ENCODE measurements at places on chromosomes 1 and 21.

DNA sequence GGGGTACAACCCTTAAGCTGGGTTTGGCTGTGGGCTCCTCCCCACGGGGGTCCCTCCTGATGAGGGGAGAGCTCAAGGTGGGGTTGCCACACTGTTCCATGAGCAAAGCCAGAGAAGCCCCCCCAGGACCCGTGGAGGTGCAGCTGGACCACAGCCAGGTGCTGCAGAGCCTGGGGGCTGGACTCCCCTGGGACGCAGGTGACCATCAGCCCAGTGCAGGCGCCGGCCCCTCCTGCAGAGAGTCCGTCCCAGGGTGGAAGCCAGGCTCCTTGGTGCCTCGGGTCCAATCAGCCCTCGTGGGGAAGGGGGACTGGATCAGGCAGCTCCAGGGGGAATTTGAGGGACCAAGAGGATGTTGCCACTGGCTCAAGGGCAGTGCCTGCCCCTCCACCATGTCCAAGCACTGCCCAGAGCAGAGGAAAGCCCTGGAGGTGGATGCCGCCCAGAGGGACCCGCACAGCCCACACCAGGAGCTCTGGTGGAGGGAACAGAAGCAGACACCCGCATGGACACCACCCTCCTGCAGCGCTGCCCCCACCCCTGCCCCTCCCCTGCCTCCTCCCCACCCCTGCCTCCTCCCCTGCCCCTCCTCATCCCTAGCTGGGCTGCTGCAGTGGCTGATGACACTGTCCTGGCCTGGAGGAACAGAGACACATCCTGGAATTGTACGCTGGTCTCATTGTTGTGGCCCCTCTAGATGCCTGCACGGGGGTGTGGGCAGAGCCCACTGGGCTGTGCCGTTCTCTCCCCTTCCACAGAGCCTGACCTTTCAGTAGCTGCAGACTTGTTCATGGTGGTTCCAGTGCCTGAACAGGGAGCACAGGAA lies 30.8 kb upstream of the COL18A1 start:
- DNase-seq = no peak

- DNase-seq = no peak
Observed at GRCh38 chr1:188930382-188930781, 1547.3 kb downstream of the BRINP3 start.

DNA sequence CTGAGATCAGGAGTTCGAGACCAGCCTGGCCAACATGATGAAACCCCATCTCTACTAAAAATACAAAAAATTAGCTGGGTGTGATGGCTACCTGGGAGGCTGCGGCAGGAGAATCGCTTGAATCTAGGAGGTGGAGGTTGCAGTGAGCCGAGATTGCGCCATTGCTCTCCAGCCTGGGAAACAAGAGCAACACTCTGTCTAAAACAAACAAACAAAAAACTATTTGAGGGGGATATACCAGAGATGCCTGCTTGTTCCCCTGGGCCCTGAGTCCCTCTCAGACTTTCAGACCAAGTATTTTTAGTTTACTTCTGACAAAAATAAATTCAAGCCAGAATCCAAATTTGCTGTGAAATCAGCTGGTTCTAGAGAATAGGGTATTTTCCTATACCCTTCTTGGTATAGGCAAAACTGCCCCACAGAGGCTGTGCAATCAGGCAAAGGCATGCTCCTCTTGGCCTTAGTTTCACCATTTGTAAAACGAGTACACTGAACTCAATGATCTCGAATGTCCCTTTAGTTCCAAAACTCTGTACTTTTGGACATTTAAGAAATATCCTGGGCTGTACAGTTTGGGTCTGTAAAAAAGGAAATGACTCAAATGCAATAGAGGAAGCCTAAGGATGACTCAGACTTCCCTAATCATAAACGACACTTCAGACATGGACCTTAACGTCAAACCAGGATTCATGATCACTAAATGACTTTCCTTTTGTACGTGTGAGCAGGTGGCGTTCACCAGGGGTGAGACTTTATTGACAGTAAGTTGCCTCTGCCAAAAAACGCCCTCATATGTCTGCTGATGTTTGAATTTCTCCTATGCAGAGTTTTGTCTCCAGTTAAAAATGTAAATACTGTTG lies 16.1 kb downstream of the ENSA start:
- DNase-seq = no peak

GRCh38 chr1:65254320-65255034 lies 54.9 kb upstream of the DNAJC6 start:
- DNase-seq = peak; percentile 74

DNA sequence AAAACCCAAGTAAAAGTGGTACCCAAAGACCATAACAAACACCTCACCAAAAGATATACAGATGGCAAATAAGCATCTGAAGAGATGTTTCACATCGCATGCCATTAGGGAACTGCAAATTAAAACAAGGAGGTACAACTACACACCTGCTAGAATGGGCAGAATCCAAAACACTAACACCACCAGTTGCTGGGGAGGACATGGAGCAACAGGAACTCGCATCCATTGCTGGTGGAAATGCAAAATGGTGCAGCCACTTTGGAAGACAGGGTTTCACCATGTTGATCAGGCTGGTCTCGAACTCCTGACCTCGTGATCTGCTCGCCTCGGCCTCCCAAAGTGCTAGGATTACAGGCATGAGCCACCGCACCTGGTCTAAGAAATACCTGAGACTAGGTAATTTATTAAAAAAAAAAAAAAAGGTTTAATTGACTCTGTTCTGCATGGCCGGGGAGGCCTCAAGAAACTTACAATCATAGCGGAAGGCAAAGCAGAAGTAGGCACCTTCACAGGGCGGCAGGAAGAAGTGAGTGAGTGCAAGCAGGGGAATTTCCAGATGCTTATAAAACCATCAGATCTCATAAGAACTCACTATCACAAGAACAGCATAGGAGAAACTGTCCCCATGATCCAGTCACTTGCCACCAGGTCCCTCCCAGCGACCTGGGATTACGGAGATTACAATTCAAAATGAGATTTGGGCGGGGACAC lies 30.2 kb upstream of the PRSS38 start:
- DNase-seq = no peak

GRCh38 chr1:201614262-201615015 lies 75.5 kb downstream of the NAV1 start:
- DNase-seq = peak; percentile 78

GRCh38 chr1:56639211-56639610 lies 5.9 kb upstream of the PRKAA2 start:
- DNase-seq = no peak

DNA sequence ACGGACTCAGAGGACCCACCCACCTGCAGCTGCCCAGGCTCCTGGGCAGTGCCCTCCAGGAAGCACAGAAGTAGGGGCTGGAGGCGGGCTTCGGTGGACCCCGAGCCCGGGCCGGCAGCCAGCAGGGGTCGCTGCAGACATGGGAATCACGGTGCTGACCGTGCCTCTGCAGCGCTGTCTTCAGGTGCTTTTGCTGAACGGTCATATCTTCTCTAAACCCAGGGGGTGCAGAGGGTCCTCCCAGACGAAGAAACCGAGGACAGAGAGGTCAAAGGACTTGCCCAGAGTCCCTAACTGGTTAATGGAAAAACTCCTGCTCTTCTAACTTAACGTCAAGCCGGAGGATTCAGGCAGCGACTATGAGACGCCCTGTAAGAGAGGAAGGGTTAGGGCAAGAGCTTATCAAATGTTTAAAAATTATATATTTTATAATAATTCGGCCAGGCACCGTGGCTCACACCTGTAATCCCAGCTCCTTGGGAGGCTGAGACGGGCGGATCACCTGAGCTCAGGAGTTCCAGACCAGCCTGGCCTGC lies 21.5 kb upstream of the LEFTY2 start:
- DNase-seq = peak; percentile 77

GRCh38 chr1:171788696-171789095 lies 7.2 kb downstream of the METTL13 start:
- DNase-seq = no peak

DNA sequence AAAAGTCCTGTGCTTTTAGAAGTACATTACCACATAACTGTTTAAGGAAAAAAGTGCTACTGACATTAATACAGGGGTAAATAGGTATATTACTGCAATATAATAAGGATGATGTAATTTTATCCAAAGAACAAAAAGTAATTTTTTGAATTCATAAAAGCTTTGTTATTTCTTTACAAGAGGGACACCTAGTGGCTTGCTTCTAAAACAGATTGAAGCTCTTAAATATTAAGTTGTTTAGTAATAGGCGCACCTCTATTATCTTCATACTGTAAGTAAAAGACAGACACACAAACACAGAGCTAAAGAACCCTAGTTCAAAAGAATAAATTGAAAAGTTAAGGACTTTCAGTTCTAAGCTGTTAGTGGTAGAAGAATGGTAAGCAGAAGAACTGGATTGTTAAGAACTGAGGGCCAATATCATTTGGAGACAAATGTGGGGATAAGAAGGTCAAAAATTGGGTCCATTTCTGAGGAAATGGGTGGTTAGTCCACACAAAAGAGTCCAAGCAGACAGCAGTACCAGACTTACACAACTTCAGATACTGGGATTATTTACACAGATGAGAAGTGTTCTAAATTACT lies 15.4 kb downstream of the ZNHIT6 start:
- DNase-seq = no peak

GRCh38 chr1:2060535-2060934 lies 10.3 kb downstream of the PRKCZ start:
- DNase-seq = no peak

DNA sequence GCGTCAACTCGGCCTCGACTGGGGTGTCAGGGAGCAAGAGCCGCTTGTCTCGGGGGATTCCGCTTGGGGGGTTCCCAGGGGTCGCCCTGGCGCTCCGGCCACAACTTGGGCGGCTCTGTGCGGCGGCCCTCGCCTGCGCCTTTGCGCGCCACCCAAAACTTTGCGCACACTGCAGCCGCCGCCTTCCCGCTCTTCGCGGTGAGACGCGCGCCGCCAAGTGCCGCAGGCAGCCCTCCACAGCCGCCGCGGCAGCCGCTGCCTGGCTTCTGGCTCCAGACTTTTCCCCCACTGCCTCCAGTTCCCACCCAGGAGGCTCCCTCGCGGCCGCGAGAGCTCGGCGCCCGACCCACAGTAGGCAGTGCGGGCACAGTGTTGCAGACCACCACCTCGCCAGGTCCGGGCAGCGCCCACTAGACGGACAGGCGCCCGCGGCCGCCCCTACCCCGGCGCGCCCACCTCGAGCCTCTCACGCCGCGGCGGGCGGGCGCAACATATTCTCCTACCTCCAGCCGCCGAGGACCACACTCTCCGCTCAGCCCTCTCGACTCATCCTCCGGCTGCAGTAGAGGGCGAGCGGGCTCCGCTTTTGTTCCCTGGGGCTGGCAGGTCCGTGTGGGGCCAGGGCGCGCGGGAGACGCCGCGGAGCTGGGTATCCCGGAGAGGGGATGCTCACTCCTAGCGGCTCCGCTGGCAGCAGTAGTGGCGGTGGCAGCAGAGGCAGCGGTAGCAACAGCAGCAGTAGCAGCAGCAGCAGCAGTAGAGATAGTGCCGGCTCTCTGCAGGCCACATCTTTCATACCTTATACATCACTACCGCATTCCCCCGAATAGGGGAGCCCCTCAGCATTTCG lies 296.6 kb downstream of the OMA1 start:
- peak; percentile 47 for DNase-seq

DNA sequence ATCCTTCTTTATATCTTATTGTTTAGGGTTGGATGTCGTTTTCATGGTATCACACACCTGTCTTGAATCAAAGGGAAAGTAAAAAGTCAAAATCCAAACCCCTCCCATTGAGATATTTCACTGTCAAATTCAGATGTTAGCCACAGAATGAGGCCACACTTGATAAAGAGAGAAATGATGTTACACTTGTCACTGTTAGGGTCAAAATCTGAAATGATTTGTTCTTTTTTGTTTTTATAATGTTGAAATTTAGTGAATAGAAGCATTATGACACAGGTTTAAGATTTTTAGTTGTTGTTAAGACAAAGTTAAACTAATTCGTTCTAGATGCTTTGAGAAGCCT lies 13.1 kb downstream of the NFIA start:
- DNase-seq = no peak

GRCh38 chr1:9302745-9303524 lies 10.2 kb downstream of the SPSB1 start:
- no peak for DNase-seq

DNA sequence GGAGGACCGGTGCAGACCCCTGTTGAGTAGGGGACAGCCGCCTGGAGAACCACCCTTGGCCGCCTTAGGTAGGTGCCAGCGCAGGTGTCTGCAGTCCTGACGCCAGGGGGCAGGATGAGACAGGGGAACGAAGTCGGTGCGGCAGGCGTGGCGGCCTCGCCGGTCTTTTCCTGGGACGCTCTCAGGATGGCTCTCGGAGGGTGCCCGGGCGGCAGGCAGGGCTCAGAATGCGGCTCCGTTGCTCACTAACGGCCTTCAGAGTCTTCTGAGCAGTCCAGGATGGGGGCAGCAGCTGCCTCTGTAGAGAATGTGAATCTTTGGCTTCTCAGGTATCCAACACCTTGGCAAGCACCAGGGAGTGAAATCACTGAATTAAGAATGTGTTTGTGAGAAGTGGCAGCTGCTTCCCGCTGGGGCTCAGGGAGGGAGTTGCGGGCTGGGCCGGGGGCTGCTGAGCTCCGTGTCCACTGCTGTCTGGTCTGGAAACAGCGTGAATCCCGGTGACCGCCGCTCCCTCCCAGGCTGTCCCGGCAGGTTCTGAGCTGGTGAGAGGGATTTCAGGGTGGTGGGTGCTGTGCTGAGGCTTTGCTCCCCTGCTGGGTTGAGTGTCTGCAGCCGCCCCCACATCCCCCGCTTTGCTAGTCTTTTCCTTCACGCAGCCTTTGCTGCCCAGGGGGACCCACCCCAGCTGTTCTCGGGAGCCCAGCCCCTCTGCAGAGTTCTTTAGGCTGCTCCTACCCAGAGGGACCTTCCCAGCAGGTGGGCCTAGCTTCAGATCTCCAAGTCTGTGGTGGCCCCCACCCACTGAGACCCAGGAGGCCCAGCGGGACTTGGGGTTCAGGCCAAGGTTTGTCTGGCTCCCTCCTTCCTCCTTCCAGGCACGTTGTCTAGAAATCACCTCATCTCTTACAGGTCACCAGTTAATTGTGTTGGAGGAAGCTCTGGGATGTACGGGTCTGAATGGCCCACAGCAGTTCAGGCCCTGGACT lies 11.1 kb upstream of the C1orf174 start:
- peak; percentile 83 for DNase-seq

DNA sequence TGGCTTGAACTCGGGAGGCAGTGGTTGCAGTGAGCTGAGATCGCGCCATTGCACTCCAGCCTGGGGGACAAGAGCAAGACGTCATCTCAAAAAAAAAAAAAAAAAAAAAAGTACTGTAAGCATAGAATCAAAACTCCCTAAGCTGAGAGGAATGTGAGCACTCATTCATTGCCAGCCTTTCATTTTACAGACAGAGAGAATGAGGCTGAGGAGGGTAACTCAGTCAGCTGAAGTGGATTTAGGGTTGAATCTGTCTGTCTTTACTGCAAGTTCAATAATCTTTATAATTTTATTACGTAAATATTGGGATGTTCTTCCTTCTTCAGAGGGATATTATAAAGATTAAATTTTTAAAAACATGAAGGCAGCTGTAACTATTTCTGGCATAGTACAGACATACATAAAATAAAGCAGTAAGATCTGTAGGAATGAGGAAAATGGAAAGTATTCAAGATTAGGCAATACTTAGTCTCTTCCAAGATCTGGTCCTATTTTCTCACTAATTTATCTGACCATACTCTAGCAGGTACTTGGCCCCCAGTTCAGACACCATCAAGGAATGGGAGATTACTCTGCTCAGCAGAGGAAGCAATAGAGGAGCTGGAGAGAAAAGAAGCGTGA lies 24.1 kb upstream of the MNDA start:
- no peak for DNase-seq
